ENCODE measurements at places on chromosomes 7 and 10.

- no peak for DNase-seq
These were observed 36.4 kb upstream of the CHCHD3 start for GRCh38 chr7:133118261-133118660.

DNA sequence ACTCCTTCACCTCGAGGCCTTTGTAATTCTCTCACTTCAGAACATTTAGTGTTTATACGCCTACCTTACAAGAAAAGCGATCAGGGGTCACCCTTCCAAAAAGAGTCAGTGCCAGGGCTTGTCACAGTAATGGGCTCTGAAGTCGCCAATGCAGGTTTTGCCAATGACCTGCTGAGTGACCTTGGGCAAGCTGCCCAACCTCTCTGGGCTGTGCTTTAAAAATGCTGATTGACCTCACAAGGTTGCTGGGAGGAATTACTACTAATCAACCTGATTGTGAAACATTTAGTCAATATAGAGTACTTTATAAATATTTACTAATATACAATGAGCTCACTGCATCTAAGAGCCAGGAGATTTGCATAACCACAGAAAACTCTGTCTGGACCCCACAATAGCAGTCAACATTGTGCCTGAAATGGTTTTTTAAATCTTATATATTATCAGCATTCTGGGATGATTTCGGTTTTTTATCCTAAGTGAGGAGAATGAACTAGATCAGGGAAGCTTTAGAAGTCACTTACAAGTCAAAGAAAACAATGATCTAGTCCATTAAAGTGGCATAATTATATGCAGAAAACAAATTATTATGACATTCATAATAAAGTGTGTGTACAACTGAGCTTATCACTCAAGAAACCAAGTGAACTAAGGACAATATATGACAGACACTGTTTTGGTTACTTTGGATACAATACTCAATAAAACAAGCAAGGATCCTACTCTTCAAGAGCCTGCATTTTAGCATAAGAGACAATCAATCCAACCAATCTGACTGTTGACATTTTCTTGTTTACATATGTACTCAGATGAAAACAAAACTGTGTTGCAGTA is 290.5 kb downstream of the SORCS1 start:
- DNase-seq: no peak

GRCh38 chr7:50851451-50851850 is 68.8 kb upstream of the GRB10 start:
- no peak for DNase-seq

GRCh38 chr10:73117976-73118743 is 7.9 kb downstream of the NUDT13 start:
- DNase-seq: no peak

DNA sequence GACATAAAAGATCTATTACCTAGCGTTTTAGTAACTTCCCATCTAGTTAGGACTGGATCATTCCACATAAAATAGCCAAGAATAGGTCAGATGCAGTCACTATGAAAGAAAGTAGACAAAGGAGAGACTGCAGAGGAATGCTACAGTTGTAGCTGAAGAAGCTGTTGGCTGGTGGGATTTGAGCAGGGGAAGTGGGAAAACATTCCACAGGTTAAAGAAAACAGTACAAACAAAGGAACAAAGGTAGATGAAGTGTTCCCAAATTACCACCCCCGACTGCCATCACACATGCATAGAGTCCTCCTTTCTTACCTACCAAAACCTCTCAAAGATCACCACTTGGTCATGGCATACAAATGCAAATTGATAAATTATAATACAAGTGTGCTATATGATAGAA is 41.8 kb downstream of the DLD start:
- DNase-seq: no peak

All from RWPE2 (cell line).